ENCODE measurements at places on chromosomes 12 and 14.

- no peak for DNase-seq
Measured at GRCh38 chr12:93113317-93114006, 184.4 kb upstream of the EEA1 start.

DNA sequence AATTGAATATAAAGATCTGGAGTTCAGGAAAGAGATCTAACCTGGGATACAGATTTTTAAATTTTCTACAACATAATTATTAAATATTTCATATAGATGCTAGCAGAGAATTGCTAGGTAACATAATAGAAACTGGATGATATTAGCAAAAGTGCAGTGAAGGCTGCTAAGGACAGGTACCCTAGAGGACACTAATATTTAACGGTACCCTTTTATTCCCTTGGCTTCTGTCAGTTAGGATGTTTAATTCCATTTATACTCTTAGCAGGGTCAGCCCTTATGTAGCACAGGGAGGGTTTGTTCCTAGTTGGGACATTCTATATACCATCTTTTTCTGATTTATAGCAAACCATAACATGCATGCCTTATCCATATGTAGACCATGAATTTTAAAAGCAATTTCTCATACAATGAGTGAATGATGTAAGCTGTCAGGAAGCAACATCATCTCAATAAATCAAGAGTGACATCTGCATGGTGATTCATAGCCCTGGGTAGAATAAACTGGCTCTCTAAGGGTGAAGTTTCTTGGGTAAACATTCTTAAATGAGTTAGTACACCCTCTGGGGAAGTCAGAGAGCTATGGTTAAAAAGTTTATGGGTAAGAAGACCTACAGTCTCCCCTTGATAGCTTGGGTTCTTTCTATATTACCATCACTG is 404.4 kb upstream of the MGAT4C start:
- no peak for DNase-seq

- DNase-seq, result no peak
Measured at GRCh38 chr14:80784820-80785219, 156.7 kb downstream of the CEP128 start.

DNA sequence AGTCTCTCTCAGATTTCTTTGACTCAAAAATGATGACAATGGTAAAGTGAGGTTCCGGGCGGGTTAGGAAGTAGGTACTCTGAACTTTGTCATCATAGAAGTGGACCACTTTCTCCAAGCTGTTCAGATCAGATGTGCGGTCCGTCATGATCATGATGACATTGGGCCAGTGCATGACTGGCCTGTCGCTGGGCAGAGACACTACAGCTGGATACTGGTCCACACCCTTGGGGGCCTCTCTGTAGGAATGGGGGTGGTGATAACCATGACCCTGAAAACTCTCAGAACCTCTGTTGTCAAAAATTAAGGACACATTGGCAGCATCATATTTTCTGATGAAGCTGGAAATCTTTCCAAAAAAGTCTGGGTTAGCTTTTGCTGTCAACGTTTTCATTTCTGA is 28.2 kb downstream of the KICS2 start:
- DNase-seq, result no peak

GRCh38 chr12:99946131-99946530 is 38.6 kb downstream of the ANKS1B start:
- no peak for DNase-seq

DNA sequence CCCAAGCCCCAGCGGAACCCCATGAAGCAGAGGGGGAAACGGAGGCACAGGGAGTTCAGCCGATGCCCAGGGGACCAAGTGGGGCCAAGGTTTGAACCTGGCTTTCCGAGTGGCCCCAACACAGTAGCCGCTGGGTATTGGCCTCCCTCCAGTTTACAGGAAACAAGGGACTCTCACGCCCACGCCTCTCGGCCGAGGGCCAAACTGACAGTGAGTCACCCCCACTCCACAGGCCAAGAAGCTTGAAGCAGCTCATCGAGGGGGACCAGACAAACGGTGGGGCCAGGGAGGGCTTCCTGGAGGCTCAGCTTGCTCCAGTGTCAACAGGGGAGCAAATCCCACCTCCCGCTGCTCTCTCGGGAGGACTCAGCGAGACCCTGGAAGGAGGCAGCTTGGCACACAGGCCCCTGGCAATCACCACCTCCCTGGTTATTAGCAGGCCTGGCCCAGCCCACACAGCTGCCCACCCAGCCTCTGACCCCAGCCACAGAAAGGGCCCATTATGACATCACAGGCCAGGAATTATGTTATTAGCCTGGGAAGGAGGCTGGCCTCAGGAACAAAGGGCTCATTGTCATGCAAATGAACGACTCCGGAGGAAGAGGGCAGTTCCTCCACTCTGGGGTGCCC is 54.6 kb downstream of the NCOR2 start:
- DNase-seq, result no peak

- DNase-seq, result peak; percentile 38
Measured at GRCh38 chr14:102363182-102363943, 622 bp downstream of the TECPR2 start.

GRCh38 chr12:58433959-58434358 is 486.3 kb downstream of the LRIG3 start:
- DNase-seq, result no peak

- DNase-seq, result no peak
Measured at GRCh38 chr14:66507181-66507721, 696 bp upstream of the GPHN start.

DNA sequence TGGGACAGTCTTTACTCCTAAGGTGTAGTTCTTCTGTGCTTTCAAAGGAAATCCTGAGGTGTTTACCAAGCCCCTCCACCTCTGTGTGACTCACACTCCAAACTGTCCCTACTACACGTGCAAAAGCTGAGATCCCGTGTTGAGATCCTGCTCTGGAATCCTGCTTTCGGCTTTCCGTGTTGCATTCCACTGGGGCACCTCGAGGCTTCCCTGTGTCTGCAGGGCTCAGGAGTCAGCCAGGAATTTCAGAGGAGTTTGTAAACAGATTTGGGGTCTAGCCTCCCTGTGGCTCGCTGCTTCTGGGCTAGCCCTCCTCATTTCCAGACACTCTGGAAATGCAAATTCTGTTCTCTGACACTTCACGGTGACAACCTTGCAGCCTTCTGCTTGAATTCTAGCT is 48.4 kb downstream of the CACNA2D4 start:
- no peak for DNase-seq

GRCh38 chr14:70935135-70935534 is 27.9 kb downstream of the PCNX1 start:
- DNase-seq, result no peak

DNA sequence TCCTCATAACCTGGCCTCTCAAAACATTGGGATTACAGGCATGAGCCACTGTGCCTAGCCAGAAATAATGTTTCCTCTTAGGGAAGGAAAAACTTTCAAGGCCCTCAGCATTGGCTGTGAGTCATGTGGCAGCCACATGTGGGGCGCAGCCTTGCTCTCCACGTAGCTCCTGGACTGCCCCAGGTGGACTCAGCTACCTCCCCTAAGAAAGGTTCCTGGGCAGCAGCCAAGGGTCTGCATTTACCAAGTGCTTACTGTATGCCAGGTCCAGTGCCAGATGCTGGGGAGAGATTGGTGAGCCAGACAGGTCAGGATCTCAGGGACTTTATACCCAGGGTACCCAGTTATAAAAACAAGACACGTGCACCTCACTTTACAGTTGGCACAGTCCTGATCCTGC is 3.7 kb upstream of the TRPV4 start:
- DNase-seq, result no peak

- DNase-seq, result no peak
Measured at GRCh38 chr12:22275843-22276242, 58.7 kb downstream of the ST8SIA1 start.

- DNase-seq, result peak; percentile 66
Measured at GRCh38 chr12:57477710-57478681, 1.7 kb downstream of the ARHGAP9 start.
